T-helper 1 cell (primary cell): ENCODE measurements at places on chromosomes 7 and 10.

DNA sequence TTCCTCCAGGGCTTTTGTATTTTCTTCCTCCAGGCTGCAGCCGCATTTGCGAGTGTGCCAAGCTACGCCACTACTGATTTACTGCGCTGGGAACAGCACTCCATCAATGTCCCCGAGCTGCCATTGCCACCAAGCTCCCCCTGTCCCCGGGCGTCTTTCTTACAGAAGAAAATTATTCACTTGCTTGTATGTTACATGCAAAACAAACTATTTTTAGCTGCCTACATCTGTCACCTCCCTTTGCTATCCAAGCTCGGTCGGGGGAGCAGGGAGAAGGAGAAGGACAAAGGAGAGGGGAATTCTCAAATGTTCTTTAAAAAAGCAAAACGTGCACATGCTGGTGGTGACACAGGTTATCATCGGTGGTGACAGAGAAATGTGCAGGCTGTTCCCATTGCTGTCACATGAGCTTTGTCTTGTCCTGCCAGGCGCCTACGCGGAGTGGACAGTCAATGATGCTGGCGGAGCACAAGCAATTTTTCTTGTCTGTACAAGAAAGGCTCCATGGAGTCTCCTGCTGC lies 93.1 kb downstream of the ADARB2 start:
- DNase-seq: no peak

- DNase-seq: no peak
Observed at GRCh38 chr7:87797395-87797794, 78.8 kb downstream of the SLC25A40 start.

DNA sequence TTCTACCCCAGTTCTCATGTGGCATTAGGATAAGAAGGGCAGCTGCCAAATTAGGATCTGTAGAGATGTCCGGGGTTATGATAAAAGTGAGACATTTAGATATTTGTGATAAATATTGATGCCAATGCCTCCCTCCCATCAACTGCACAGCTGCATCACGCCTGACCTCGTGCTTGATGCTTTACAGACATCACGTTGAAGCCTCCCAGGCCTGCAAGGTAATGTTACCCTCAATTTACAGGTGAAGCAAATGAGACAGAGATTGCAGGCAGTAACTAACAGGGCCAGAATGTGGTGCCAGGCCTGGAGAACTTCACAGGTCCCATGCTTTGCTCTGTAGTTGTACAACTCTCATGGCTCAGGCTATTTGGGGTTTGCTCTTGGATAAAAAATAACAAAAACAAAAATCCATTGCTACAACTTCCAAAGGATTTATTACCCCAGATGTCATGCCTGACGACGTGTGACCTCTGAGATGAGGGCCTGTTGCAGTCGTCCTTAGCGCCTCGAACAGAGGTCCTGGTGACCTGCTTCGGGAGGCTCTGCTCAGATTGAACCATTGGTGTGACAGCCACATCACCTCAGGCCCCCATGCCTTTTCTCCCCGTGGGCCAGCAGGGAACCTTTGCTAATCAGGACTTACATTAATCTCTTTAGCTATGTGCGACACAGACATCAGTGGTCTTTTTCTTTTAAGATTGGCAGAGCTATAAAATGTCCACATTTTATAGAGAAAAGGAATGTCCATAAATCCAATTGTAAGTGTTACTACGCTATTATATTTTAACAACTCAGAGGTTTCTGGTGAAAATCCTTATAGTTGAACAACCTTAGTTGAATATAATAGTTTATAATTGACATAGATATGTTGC lies 169.3 kb downstream of the ADAM12 start:
- DNase-seq: no peak

- no peak for DNase-seq
Observed at GRCh38 chr7:153245809-153246208, 486.3 kb downstream of the ACTR3B start.

- no peak for DNase-seq
Observed at GRCh38 chr10:44963772-44964633, 4.4 kb downstream of the RASSF4 start.

GRCh38 chr7:88344956-88345832 lies 38.5 kb upstream of the STEAP4 start:
- no peak for DNase-seq

DNA sequence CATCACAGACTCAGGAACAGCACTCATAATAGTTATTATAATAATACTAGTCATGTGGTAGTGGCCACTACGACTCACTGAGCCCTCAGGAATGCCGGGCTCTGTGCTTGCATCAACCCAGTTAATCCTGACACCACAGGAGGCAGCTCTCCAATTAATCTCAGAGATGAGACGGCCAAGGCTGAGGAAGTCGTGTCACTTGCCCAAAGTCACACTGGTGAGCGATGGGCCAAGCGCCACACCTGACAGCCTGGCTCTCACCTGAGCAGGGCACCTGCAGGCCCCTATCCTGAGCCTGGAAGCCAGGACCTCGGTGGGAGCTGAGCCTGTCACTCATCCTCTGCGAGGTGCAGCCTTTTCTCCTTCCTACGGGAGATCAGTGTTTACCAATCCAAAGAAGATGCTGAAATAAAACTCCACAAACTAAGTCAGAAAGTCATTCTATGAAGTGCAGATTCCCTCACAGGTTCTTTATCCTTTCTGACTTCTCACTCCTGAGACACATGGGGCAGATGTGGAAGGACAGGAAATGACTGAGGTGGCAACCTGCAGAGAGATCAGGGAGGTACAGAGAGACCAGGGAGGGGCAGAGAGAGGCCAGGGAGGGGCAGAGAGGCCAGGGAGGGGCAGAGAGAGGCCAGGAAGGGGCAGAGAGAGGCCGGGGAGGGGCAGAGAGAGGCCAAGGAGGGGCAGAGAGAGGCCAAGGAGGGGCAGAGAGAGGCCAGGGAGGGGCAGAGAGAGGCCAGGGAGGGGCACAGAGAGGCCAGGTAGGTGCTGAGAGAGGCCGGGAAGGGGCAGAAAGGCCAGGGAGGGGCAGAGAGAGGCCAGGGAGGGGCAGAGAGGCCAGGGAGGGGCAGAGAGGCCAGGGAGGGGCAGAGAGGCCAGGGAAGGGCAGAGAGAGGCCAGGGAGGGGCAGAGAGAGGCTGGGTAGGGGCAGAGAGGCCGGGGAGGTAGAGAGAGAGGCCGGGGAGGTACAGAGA lies 38.5 kb downstream of the VIPR2 start:
- DNase-seq: no peak

GRCh38 chr10:98314532-98315284 lies 46.7 kb upstream of the LOXL4 start:
- no peak for DNase-seq

DNA sequence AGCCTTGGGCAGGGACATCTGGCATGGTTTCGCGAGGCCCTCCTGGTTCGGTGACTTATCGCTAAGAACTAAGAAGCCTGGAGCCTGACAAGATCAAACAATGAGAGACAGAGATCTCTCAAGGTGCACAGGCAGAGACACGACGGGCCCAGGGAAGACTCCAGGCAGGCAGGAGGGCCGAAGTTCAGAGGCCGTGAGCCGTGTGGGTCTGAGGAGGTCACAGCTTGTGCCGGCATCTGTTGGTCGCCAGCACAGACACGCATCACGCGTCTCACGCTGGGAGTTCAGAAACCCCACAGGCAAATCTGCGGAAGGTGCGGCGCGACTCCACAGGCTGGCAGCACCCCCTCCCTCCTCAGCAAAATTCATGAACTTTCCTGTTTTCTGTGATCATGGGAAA lies 314.0 kb downstream of the DNAJB6 start:
- DNase-seq: no peak

GRCh38 chr7:70259502-70259901 lies 661.2 kb downstream of the AUTS2 start:
- no peak for DNase-seq

DNA sequence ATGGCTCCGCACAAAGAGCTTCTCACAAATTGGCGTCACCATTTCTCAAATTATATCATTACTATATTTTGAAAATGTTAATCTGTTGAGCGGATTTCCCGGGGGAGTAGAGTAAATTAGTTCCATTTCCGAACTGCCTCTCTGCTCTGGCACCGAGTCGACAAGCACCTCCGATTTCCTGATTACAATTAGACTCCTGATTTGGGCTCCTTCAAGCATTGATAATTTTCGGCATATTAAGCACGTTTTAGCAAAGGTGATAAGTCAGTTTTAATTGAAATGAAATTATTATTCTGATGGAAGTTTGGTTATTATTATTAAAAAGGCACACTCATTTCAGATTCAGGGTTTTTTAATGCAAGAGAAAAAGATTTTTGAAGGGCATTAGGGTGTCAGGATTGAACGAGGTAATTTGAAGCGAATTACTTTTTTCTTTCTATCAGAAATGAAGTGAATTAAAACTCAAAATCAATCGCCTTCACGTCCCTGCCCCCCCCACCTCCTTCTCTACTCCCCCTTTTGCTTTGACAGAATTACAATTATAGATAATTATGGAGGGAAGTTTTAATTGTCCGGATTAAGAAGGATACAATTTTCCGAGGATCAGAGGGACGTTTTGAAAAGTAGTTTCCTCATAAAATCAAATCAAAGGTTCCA lies 4.0 kb upstream of the UNCX start:
- no peak for DNase-seq

GRCh38 chr10:44385696-44386441 lies 972 bp upstream of the CXCL12 start:
- DNase-seq: no peak

- no peak for DNase-seq
Observed at GRCh38 chr10:132521466-132522102, 16.0 kb upstream of the INPP5A start.

DNA sequence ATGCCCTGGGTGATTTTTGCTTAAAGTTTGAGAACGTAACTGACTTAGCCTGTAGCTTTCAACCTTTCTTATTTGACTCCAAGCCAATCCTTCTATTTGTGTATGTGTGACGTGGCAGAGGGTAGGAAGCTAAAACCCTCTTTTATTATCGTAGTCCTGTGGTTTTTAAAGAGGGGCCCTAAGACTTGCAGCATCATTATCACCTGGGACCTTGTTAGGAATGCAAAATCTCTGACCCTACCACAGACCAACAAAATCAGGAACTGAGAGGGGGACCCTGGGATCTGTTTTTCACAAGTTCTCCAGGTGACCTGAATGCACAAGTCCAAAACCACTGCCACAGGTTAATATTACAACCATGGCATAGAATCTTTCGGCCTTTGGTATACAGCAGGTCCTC lies 80.1 kb downstream of the OSBPL3 start:
- no peak for DNase-seq

GRCh38 chr10:232061-232460 lies 96.8 kb downstream of the ZMYND11 start:
- DNase-seq: no peak

DNA sequence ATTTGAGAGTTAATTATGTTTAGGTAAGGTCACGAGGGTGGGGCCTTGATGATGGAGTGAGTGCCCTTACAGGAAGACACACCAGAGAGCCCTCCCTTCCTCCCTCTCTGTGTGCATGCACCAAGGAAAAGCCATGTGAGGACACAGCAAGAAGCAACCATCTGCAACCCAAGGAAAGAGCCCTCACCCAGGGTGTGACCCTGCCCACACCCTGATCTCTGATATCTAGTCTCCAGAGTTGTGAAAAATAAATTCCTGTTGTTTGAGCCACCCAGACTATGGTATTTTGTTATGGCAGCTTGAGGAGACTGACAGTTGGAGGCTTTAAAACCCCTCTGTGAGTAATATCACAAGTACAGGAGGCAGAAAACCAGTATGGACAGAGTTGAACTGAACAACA lies 15.0 kb upstream of the MCM10 start:
- no peak for DNase-seq

DNA sequence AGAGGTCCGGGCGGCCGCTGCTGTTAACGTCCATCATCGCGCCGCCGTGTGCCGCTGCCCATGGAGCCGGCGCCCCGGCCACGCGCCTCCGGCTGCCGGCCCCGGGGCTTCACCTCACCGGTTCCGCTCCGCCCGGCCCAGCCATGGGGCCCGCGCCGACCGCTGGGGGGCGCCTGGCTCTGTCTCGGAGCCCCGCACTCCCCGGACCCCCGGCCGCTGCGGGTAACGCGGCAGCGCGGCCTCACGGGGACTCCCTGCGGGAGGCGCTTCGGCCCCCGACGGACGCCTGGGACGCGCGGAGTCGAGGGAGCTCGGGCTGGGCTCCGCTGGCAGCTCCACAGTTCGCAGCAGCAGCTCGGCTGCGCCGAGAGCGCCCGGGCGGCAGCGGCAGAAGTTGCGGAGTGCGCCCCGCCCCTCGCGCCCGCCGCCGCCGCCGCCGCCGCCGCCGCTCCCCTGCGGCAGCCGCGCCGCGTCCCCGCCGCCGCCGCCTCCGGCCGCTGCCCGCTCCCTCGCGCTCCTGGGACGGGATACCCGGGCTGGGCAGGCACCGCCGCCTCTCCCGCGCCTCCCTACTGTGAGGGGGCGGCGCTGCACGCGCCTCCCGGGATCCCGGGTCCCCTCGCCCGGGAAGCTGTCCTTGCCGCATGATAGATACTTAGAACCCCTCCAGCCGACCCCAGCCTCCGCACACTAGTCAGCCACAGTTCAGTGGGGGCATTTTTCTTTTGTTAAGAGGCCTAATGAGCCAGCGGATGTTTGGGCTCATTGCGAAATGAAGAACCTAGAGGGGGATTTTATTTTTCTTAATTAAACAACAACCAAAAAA lies at the start of gene HTR7:
HTR7 (minus strand) TSS at position 405 of the 826 bp plus-strand sequence; CDS start at position 37, 368 bp downstream.
- peak; percentile 26 for DNase-seq

DNA sequence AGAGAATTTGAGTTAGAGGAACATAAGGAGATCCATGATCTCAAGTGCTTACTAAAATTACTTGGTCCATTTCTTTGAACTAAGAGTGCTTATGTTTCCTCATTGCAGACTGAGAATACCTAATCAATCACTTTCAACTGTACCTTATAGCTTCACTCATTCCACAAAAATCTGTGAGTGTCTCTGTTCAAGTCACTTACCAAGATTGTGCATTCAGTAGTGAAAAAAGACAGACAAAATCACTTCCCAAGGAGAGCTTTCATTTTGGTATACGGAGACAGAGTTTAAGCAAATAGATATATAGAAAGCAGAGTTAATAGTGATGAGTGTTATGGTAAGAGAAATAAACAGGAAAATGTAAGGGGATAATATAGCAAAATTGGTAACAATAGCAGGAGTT lies 364.5 kb downstream of the PLXDC2 start:
- no peak for DNase-seq

GRCh38 chr10:24894309-24894708 lies 58.1 kb downstream of the PRTFDC1 start:
- DNase-seq: no peak

GRCh38 chr7:15000157-15000556 lies 97.6 kb upstream of the DGKB start:
- DNase-seq: no peak

GRCh38 chr7:147923841-147924240 lies 666.7 kb upstream of the C7orf33 start:
- no peak for DNase-seq

DNA sequence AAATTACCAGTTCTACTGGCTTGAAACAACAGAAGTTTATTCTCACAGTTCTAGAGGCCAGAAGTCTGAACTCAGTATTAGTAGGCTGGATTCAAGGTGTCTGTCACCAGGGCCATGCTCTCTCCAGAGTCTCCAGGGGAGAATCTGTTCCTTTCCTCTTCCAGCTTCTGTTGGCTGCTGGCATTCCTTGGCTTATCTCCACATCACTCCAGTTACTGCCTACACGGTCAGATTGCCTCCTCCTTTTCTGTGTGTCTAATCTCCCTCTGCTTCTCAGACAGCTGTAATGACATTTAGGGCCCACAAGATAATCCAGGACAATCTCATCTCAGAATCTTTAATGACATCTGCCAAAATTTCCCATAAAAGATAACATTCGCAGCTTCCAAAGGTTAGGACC lies 36.6 kb downstream of the MAPK8 start:
- no peak for DNase-seq
